Fibroblast of upper back skin (primary cell): ENCODE measurements at places on chromosomes 3 and 15.

DNA sequence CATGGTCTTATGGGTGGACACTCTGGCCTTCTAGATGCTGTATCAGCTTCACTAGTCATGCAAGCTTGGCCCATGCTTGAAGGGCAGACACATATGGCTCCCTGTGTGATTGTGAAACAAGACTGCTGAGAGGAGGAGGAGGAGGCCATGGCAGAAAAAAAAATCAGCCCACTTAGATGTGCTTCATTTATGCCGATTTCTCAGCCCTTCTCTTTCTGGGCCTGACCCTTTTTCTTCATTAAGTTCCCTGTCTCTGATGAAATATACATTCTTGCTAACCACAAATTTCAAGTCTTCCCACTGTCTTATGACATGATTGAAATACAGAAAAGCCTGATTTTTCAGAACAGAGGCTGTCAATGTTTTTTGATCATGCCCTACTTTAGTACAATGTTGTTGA is 213.0 kb upstream of the FEZF2 start:
- DNase-seq: peak; percentile 93

DNA sequence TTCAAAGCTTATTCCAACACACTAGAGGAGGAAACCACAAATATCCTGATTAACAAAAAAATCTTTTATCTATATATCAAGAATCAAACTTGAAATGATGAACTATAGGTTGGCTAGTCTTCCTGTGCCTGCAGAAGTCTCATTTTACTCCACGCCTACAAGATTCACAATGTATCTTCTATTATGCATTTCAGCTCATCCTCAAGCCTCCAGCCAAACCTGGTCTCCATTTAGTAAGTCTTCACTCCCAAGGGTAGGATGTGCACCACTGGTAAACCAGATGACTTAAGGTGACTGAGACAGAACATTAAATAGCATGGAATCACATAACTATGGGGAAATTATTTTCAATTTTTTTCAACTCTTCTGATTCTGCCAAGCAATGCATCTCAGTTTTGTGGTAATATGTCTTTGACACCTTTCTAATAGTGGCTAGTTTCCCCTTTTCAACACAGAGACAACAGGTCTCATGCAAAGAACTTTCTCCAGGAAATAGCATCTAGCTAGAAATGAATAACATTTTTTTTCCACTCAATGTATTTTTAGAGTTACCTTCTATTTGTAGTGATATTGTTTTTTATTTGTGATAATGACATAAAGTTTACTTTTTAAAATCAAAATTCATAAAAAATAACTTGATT is 166.9 kb downstream of the TNIK start:
- no peak for DNase-seq

- DNase-seq: no peak
Observed at GRCh38 chr3:59803268-59803667, 753.4 kb upstream of the CFAP20DC start.

- no peak for DNase-seq
Observed at GRCh38 chr3:55484191-55484689, 2.9 kb downstream of the WNT5A start.

GRCh38 chr15:84671211-84671610 is 13.2 kb upstream of the NMB start:
- peak; percentile 89 for DNase-seq

GRCh38 chr3:106825962-106826605 is 551.2 kb upstream of the CCDC54 start:
- peak; percentile 88 for DNase-seq

DNA sequence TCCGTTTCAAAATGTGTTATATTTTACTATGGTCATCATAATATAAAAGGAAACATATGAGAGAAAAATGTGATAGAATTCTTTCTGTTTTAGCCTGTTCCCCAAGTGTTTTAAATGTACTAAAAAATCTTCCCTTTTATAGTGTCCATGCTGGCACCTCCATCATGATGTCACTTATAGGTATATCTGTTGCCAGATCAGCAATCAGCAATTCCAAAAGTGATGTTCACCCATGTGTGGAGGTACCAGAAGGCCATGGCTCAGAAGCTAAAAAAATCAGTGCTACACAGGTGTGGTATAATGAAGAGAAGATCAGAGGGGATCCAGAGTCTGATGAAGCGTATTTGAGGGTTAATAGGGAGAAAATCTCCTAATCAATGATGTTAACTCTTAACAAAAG is 1.1 kb upstream of the GPR15 start:
- DNase-seq: no peak

DNA sequence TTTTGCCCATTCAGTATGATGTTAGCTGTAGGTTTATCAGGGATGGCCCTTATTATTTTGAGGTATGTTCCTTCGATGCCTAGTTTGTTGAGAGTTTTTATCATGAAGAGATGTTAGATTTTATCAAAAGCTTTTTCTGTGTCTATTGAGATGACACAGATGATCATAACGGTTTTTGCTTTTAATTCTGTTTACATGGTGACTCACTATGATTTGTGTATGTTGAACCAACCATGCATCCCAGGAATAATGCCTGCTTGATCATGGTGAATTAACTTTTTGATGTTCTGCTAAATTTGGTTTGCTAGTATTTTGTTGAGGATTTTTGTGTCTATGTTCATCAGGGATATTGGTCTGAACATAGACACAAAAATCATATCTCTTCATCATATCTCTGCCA is 8.3 kb downstream of the GPR156 start:
- DNase-seq: no peak

GRCh38 chr3:9715764-9716437 is 12.3 kb downstream of the CPNE9 start:
- peak; percentile 91 for DNase-seq

DNA sequence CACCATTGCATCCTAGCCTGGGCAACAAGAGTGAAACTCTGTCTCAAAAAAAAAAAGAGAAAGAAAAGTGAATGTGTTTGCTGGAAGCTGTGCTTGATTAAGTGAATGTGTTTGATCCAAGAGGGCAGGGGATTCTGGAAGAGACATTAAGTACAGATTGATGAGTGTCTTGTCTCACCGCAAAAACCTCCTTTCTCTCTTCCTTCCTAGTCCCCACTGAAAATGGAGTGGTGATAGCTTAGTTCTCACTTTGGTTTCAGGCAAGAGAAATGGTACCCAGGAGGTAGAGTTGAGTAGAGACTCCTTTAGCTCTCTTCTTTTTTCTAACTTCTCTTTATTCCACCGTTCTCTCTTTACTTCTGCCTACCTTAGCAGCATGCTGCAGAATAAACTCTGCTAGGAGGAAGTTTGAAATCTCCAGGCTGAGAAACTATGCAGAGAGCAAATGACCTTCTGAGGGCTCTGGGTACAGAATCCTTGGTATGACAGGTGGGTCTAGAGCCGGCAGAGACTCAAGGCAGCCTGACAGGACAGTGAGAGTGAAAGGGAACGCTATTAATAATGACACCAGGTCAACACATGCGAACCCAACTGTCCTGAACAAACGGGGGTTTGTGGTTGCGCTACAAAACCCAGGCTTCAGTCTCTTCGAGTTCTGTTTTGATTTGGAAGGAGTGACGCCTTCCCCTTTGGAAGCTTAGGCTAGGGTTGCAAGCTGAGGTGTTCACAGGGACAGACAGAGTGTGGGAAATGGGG is 74.9 kb downstream of the SMAD3 start:
- DNase-seq: no peak

DNA sequence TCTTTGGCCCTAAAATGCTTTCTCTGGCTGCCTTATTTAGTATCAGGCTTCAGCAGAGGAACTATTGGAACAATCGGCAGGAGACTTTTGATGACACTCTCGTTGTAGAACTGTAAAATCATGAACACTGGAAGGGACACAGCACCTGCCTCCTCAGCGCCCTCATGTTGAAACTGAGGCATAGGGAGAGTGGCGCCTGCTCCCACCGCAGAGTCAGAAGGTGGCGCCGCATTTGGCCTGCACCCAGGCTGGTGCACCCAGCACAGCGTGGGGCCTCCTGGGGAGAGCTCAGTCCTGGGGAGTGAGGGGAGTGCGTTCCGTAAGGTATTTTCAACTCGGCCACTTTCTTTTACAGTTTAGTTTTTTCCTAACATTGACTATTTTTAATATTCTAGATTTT is 78.2 kb upstream of the BLM start:
- DNase-seq: no peak

DNA sequence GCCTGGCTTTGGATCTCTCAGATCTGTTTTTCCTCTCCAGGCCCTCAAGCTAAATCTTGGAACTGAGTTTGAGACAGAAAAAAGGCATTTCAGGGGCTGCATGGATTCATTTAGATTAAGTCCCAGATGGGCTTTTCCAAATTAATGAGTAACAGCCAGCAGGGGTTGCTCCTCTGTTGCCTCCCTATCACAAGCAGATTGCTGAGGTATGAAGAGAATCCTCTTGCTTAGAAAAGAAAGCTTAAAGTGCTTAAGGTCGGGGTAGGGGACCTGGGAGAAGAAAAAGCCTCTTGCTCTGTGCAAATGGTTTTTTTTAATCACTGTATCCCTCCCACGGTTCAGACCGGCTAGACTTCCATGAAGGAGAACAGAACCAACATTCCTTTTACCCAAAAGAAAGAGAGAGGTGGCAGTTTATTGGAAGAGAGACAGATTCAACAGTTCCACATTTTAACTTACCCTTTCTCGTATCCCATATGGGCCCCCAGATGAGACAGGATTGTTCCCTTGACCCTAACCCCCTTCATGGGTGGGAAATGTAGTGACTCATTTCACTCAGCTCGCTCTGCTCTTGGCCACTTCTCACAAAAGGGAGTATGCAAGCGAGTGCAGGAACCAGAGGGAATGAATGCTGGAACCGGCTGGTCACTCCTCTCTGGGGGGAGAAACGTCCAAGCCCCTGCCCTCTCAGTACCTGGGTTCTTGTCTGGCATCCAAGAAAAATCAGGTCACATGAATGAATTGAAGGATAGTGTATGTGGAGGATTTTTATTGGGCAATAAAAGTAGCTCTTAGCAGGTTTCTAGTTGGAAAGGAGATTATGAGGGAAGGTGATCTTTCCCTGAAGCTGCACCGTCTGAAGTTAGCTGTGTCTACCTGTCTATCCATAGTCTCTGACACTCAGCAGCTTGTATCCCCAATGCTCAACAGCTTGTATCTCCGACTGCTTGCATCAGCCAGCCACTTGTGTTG is 745.2 kb downstream of the SI start:
- peak; percentile 40 for DNase-seq

GRCh38 chr15:35771746-35772442 is 225.9 kb upstream of the DPH6 start:
- no peak for DNase-seq

- no peak for DNase-seq
Observed at GRCh38 chr3:18208856-18209255, 216.3 kb downstream of the SATB1 start.

DNA sequence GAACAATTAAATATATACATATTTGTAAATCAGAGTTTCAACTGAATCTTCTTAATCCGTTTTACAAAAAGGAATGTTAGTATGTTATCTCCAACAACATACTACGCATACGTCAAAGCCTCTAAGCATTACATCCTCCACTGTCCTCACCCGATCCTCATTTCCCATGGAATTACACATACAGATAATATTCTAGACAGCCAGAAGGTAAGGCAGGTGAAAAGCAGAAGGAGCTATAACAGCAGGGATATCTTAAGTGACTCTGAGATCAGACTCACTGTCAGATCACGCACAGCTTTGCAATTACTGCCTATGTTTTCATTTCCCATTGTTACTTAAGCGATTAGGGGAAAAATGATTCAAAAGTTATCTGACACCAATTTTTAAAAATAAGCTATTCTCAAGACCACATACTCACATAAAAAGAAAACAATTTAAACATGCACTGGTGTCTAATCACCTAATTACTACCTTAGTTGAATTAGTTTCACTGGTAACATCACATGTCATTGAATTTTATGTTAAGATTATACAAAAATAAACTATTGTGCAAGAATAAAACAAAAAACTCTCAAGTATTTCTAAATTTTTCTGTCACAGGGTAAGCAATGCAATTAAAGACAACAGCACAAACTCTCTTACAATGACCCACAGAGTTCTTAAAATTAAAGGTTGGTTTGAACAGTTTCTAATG is 92.8 kb downstream of the TBL1XR1 start:
- no peak for DNase-seq

DNA sequence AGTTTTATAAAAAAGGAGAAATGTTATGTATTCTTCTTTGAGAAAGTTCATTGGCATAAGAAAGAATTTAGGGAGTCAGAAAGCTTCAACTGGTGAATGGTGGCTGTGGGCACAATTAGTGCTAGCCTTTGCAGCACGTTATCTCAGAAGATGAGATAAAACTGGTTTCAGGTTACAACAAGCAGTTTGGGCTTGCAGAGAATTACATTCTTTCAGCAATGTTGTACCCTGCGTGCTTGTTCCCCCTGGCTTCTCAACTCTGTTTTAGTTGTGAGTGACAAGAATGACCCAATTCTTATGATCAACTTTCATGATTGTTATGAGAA is 31.6 kb upstream of the ACP3 start:
- no peak for DNase-seq

GRCh38 chr3:171620825-171621434 is 160.7 kb upstream of the TNIK start:
- DNase-seq: peak; percentile 39

GRCh38 chr3:36796881-36797280 is 32.5 kb upstream of the DCLK3 start:
- peak; percentile 65 for DNase-seq

GRCh38 chr15:71791975-71792374 is 18.4 kb upstream of the NR2E3 start:
- no peak for DNase-seq

- no peak for DNase-seq
Observed at GRCh38 chr3:113794526-113794925, 44.1 kb upstream of the GRAMD1C start.

DNA sequence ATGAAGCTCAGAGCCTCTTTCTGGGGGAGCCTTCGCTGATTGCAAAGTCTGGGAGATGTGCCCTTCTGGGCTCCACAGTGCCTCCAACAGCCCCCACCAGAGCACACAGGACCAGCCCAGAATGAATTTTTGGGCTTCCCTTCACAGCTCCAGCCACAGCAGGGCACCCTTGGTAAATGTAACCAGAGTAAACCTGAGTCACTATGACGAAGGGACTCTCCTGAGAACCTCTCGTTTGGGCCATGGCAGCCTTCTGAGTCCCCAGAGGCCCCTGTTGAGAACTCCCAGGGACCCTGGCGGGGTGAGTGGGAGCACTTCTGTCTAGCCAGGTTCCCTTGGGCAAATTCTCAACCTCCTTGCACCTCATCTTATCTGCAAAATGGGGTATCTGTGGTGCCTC is 20.8 kb downstream of the FAM3D start:
- no peak for DNase-seq

- DNase-seq: no peak
Observed at GRCh38 chr3:152309031-152309430, 40.3 kb downstream of the MBNL1 start.

- DNase-seq: no peak
Observed at GRCh38 chr3:127449486-127450212, 140.9 kb downstream of the TPRA1 start.

GRCh38 chr3:132703733-132704132 is 18.5 kb downstream of the NPHP3 start:
- DNase-seq: no peak

DNA sequence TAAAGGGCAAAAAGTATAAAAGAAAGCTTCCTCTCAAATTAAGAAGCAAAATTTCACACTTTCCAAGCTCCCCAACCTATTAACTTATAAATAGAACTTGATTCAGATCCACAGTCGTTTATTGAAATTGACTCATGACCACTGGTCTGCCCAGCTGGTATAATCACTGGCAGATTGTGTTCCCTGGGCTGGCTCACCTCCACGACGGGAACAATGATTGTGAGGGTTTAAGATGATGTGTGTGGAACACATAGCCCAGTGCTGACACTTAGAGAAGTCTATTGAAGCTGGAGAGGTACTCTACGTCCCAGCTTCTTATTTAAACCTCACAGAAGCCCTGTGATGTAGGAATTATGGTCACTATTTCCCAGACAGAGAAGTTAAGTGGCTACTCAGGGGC is 90.4 kb downstream of the MB21D2 start:
- no peak for DNase-seq
